Right kidney (tissue), 9 donors: ENCODE measurements at places on chromosomes 3 and 15.

GRCh38 chr3:59812237-59813147 is 762.7 kb upstream of the CFAP20DC start:
- DNase-seq = no peak

DNA sequence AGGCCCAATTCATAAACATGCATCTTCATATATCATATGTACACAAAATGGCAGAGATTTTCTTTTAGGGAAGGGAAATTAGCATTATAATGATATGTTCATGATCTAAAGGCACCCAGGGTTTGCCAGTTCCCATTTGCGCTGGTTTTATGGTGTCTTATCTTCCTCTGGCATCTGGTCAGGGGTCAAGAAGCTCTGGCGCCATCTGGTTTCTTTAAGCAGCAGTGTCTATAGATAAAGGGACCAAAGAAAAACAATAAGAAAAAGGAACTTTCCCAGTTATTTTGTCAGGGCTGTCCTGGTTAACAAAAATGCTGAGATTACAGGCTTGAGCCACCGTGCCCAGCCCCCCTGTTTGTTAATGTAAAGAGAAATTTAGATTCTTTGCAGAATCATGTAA is 3.3 kb upstream of the DCP1A start:
- DNase-seq = peak; percentile 7

- DNase-seq = no peak
Measured at GRCh38 chr15:73540161-73540560, 93.0 kb downstream of the NPTN start.

DNA sequence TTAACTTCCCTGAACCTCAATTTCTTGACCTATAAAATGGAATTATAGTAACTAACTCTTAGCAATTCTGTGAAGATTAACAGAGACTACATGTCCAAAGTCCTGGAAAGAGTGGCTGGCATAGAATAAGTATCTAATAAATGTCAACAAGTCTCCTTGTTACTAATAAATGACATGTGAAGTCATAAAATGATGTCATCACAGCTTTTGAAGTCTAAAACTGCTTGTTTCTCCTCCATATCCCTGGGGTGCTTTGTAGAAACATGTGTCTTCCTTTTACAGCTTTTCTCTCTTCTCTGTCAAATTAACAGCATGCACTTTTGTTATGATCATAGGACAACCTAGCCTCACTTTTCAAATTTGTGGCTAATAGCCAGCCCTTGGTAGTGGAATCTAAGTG is 510.2 kb downstream of the NTRK3 start:
- DNase-seq = no peak

GRCh38 chr3:101042996-101043686 is 49.9 kb upstream of the ABI3BP start:
- no peak for DNase-seq

DNA sequence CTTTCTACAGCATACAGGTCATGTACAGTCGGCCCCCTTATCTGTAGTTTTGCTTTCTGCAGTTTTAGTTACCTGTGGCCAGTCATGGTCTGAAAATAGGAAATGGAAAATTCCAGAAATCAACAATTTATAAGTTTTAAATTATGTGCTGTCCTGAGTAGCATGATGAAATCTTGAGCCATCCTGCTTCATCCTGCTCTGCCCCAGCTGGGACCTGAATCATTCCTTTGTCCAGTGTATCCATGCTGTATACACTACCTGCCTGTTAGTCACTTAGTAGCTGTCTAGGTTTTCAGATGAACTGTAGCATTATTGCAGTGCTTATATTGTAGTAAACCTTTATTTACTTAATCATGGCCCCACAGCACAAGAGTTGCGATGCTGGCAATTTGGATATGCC is 44.8 kb downstream of the AP4E1 start:
- DNase-seq = no peak

- DNase-seq = peak; percentile 27
Measured at GRCh38 chr3:192060160-192060781, 599.3 kb downstream of the PYDC2 start.

GRCh38 chr3:9308298-9308990 is 54.4 kb upstream of the THUMPD3 start:
- DNase-seq = no peak

- no peak for DNase-seq
Measured at GRCh38 chr15:79416876-79417275, 15.3 kb upstream of the MINAR1 start.

GRCh38 chr3:71075494-71075893 is 508.0 kb downstream of the FOXP1 start:
- no peak for DNase-seq

DNA sequence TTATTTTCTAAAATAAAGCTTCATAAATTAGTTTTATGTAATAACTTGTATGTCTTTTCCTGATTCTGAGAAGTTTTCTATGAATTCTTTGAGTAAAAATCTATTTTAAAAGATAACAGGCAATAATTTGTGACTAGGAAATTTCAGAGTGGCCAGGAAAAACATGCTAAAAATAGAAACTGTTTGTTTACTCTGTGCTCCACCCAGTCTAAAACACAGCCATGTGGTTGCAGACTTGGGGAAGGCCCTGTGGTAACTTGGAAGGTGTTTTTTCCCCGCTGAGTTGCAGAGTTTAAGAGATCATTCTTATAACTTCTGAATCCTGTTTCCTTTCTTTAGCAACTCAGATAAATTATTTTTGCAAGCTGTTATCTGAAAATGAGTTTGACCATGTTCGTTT is 21.9 kb downstream of the PLCL2 start:
- no peak for DNase-seq

GRCh38 chr15:67575039-67575502 is 32.6 kb downstream of the MAP2K5 start:
- no peak for DNase-seq

DNA sequence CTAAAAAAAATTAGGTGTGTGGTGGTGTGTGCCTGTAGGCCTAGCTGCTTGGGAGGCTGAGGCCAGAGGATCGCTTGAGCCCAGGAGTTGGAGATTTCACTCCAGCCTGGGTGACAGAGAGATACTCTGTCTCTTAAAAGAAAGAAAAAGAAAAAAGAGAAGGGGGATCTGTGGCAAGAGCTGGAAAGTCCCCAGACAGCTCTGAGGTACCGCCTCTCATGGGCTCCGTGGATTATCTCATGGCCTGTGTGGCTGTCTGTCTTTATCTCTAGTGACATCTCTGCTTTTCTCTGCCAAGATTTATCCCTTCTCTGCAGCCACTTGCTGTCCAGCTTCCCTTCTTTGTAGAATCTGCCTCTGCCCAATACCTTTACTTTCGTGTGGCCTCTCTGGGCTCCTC is 5.7 kb downstream of the EXOSC7 start:
- no peak for DNase-seq

DNA sequence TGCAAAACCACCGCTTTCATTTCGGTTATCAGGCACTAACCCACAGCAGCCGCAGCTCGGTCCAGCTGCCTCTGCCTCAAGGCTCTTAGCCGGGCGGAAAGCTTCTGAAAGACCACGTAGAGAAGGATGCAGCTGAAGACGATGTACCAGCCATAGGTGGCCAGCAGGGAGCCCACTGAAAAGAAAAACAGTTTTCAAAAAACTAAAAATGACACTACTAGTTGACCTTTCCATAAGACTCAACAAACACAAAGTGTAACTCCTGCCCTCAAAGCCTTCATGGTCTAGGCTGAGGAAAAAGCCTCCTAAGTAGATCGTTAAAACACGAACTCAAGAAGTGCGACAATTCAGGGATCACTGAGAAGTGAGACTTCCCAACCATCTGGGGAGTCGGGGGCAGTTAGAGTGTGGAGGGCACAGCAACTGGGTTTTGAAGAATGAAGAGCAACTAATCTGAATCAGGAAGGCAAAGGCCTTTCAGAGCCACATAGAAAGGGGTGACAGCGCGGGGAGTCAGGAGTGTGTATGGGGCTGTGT is 716 bp downstream of the SELENOS start:
- no peak for DNase-seq

DNA sequence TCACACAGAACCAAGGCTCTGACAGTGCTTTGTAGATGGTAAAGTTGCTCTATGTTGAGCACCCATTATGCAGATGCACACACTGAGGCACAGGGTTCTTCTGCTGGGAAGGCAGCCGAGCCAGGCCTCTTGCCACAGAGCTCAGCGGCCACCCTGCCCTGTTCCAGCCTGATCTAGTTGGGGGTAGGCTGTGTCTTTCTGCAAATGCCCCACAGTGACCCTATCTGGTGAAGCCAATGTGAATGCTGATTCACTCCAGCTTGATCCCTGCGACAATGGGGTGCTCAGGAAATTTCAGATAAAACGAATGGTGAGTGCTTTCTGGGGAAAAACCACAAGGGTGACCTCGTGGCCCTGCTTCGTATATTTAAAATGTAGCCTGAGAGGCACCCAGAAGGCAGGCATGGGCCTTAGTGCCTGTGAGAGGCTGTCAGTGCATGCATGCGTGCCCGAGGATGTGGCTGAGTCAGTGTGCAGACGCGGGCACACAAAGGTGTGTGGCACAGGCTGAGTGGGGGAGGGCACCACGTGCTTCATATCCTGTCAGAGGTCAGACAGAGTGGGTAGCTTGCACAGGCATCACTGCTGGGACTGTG is 85.7 kb downstream of the ATP2B2 start:
- DNase-seq = no peak

DNA sequence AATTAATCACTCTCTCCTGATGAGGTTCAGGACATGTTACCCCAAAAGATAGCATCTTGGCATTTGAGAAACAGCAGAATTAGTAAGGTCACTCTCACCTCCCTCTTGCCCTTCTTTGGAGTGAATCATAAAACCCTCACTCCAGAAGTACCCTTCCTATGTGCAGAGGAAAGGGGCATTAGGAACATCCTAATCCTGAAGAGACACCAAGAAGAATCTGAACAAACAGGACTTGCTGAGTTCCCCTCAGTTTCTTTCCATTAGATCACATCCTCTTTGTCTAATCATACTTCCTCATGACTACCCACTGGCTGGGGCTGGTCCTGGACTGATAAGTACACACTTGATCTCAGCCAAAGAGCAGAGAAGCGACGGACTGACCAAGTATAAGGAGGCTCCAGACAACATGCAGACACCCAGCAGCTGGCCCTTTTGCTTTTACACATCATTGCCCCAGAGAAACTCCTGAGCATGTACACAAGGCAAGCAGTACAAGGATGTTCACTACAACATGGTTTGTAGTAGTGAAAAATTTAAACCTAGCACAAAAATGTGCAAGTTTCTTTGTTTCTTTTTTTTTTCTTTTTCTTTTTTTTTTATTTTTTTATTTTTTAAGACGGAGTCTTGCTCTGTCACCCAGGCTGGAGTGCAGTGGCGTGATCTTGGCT is 15.0 kb upstream of the TM6SF1 start:
- DNase-seq = no peak

DNA sequence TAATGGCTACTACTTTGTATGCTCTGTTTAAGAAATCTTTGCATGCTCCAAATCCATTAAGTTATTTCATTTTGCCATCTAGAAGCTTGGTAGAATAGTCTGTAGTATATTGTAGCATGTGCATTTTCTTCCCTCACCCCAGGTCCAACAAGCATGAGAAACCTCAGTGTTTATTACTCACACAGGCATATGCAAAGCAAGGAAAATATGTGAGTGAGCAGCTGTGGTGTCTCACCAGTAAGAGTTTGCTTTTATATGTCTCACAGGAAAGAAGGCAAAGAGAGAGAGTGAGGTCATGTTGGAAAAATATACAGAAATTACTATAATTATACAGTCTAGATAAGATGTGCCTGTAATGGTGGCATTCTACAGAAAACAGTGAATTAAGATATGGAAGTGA is 312.5 kb downstream of the C3orf38 start:
- DNase-seq = no peak

- DNase-seq = no peak
Measured at GRCh38 chr15:29792426-29793159, 29.7 kb downstream of the TJP1 start.

DNA sequence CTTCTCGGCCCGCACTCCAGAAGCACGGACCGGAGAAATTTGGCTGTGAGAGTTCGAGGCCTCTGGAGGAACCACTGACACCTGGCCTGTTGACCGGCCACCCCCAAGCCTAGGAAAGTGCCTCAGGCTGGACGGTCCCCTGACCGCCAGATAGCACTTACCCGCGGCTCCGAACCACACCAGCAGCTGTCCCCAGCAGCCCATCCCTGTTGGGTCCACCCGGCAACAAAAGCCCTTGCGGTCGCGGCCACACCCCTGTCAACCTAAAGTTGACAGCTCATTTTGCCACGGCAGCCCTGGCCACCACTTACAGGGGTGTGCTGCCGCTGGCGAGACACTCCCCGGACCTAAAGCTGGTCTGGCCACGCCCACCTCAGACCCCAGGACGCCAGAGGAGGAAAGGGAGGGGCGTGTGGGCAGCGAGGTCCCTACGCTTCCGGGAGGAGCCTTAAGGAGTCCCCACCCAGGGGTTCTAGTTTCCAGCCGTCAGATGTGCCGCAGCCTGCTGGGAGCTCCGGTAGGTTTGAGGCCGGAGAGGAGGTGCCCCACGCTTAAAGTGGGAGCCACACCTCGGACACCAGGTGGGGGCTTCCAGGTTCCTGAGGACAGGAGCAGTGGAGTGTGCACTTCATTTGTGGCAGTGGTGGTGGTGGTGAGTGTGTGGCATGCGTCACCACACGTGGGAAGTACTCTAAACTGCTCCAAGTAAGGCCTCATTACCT is at the start of gene LTK:
LTK (minus strand) TSS at position 322 of the 722 bp plus-strand sequence; CDS start at position 204, 118 bp downstream.
- DNase-seq = peak; percentile 67

GRCh38 chr3:128539376-128539775 is 46.4 kb upstream of the GATA2 start:
- DNase-seq = no peak

DNA sequence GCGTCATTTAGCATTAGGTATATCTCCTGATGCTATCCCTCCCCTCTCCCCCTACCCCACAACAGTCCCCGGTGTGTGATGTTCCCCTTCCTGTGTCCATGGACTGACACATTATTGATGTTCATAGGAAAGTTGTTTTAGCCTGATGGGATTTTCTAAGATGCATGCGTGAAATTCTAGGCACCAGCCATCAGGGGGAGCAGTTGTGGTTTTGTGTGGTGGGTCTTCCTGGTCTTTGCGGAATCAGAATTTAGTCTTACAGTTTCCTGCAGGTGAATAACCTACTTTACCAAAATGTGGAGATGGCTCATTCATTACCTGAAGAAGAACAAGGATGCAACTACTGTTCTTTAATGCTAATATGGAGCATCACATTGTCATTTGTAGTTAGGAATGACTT is 455.0 kb upstream of the THBS1 start:
- no peak for DNase-seq

- no peak for DNase-seq
Measured at GRCh38 chr3:121063628-121064027, 155.6 kb downstream of the STXBP5L start.

DNA sequence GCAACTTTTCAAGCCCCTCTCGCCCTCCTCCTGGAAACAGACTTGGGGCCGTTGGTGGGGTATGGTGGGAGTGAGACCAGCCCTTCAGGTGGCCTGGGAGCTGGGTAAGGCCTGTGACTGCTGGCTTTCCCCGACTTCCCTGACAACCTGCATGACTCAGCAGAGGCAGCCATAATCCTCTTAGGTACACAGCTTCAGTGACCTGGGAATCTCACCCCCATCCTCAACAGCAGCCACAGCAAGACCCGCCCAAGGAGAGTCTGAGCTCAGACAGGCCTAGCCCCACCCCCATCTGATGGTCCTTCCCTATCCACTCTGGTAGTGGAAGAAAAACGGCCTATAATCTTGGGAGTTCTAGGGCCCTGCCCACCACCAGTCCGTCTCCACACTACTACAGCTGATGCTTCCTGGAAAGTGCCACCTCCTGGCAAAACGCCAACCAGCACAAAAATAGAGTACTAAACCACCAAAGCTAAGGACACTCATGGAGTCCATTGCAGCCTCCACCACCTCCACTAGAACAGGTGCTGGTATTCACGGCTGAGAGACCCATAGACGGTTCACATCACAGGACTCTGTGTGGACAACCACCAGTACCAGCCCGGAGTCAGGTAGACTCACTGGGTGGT is 13.1 kb upstream of the SLC27A2 start:
- no peak for DNase-seq

GRCh38 chr15:82398785-82399184 is 30.8 kb upstream of the GOLGA6L9 start:
- DNase-seq = no peak
